ENCODE measurements at places on chromosomes 1 and 21. TPM values are rescaled to one million over a fixed set of nuclear protein-coding genes. Genes with fewer than 3 reads are reported as not detected.

The RGS4 gene
- total RNA-seq, result 25.9 TPM

The OR14K1 gene
- not detected for total RNA-seq

DNA sequence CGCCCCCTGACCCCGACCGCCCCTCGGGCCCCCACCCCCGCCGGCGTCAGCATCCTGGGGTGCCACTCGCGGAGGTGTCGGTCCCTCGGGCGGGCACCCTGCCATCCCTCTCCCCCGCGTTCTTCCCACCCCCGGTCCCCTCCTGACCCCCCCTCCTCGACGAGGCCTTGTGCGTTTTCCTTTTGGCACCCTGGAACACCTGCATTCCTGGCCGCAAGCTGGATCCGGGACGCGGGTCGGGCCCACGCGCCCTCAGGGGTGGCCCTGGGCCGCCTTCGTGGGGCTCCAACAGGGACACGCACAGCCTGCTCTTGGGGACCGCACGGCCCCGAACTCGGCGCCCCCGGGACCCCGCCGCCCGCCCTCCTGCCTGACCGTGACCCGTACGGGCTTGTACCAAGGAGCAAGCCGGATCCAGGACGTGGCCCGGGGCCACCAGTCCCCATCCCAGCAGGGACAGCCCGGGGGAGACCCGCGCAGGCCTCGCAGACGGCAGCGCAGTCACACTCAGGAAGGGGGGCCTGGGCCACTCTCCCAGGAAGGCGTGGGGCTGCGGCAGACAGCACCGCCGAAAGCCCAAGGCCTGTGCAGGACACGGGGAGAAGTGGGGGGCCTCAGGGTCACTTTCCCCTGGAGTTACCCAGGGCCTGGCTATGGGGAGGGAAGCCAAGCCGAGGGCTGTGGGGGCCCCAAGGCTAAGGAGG, 579 bp upstream of the SLC19A1 start:
- no peaks in the 10 kb centered on the region for H3K36me3 ChIP-seq
- peaks cover 11% of the 10 kb centered on the region for H3K4me1 ChIP-seq
- H3K4me3 ChIP-seq, result peak overlapping the region; percentile 96
- no peak overlapping the region for H3K27ac ChIP-seq
- no peak for DNase-seq

The PGBD5 gene
- total RNA-seq, result 0.32 TPM

DNA sequence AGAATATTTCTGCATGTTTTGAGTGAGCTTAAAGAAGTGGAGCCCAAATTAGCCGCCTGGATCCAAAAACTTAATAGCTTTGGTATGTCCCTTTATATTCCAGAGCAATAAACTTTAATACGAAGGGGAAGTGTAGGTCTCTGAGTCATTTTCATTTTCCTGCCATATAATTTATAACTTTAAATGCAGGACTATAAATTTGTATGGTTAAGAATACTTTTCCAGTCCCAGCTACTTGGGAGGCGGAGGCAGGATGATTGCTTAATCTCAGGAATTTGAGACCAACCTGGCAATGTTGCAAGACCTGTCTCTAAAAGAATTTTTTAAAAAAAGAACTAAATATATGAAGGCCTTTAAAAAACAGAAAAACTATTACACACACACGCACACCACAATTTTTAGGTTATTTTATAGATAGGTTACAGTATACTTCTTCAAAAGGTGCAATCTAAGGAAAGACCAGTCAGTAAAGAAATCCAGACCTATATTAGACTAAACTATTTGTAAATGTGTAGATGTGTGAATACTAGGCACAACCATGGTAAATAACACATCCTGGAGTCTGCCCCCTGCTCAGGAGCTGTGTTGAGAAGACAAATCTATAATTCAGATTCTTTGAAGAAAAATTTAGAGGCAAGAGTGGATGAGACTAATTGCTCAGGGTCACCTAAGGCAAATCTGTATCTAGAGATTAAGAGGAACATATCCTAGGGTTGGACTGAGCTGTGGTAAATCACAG, 80.3 kb downstream of the TTC3 start:
- H3K36me3 ChIP-seq, result peaks cover 43% of the 10 kb centered on the region
- H3K27ac ChIP-seq, result peak overlapping the region; percentile 22
- no peaks in the 10 kb centered on the region for H3K27me3 ChIP-seq
- no peaks in the 10 kb centered on the region for H3K4me1 ChIP-seq

- no peaks in the 10 kb centered on the region for H3K36me3 ChIP-seq
- DNase-seq, result no peak
- H3K4me3 ChIP-seq, result no peak overlapping the region
- no peaks in the 10 kb centered on the region for H3K4me1 ChIP-seq
- H3K27me3 ChIP-seq, result no peaks in the 10 kb centered on the region
These were observed 91.9 kb downstream of the PRRX1 start for GRCh38 chr1:170755795-170756194.

The LPGAT1 gene
- total RNA-seq, result 22.9 TPM

GRCh38 chr1:16266411-16267118, 29.6 kb upstream of the CPLANE2 start:
- peak overlapping the region; percentile 85 for H3K27ac ChIP-seq
- peak; percentile 66 for DNase-seq
- no peaks in the 10 kb centered on the region for H3K36me3 ChIP-seq
- peaks cover 49% of the 10 kb centered on the region for H3K4me1 ChIP-seq

GRCh38 chr1:176843352-176844297, 320.9 kb downstream of the ASTN1 start:
- no peaks in the 10 kb centered on the region for H3K36me3 ChIP-seq
- H3K4me1 ChIP-seq, result peaks cover 7% of the 10 kb centered on the region
- peak; percentile 61 for DNase-seq

- H3K27me3 ChIP-seq, result no peaks in the 10 kb centered on the region
- no peaks in the 10 kb centered on the region for H3K4me1 ChIP-seq
- no peak overlapping the region for H3K27ac ChIP-seq
These were observed 18.4 kb downstream of the STIL start for GRCh38 chr1:47295579-47295978.

DNA sequence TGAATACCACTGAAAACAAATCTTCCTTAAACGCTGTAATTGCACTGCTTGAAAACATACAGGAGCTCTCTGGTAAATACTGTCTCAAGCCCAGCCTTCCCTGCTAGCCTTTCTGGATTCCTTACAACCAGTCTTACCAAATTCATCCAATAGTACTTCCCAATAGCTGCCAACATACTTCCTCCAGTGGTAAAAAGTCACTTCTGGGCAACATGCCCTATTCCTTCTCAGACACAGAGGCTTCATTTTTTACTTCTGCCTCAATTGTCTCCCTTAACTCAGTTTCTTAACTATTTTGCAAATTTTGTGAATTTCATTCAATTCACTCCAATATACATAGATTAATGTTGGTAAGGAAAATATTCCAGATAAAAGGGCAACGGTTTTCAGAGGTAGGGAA, 166.3 kb downstream of the TBX15 start:
- H3K36me3 ChIP-seq, result no peaks in the 10 kb centered on the region
- H3K4me3 ChIP-seq, result no peak overlapping the region
- no peak for DNase-seq
- H3K4me1 ChIP-seq, result no peaks in the 10 kb centered on the region

DNA sequence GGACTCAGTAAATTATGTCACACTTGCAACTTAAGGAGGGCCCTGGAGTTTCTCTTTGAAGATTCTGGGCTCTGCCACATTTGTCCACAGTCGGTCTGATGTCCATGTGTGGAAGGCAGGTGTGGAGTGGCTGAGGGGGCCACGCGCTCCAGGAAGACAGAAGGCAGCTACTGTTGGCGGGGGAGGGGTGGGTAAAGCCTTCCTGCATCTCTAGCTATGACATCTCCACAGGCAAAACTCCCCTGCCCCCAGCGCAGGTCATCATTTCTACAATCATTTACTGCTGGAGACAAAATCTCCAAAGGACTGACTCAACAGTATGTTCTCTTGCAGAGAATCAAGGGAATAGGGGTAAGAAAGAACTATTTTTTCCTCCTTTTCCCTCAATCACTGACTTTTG, 11.4 kb upstream of the TSPEAR start:
- H3K36me3 ChIP-seq, result no peaks in the 10 kb centered on the region
- H3K27me3 ChIP-seq, result peaks cover 7% of the 10 kb centered on the region
- no peak for DNase-seq
- H3K4me1 ChIP-seq, result peaks cover 5% of the 10 kb centered on the region
- H3K27ac ChIP-seq, result no peak overlapping the region
- no peak overlapping the region for H3K4me3 ChIP-seq

- peaks cover 49% of the 10 kb centered on the region for H3K27me3 ChIP-seq
- no peaks in the 10 kb centered on the region for H3K4me1 ChIP-seq
- no peaks in the 10 kb centered on the region for H3K36me3 ChIP-seq
- no peak for DNase-seq
- no peak within 1 kb of the TSS for H3K4me3 ChIP-seq
- H3K27ac ChIP-seq, result no peak within 1 kb of the TSS
These were observed at the start of gene TNFRSF18 for GRCh38 chr1:1206376-1206965. TNFRSF18 (minus strand) TSS chr1:1206592; CDS start chr1:1206571, 21 bp downstream.

The PEX14 gene
- 29.2 TPM for total RNA-seq

The CLCA1 gene
- total RNA-seq, result not detected

DNA sequence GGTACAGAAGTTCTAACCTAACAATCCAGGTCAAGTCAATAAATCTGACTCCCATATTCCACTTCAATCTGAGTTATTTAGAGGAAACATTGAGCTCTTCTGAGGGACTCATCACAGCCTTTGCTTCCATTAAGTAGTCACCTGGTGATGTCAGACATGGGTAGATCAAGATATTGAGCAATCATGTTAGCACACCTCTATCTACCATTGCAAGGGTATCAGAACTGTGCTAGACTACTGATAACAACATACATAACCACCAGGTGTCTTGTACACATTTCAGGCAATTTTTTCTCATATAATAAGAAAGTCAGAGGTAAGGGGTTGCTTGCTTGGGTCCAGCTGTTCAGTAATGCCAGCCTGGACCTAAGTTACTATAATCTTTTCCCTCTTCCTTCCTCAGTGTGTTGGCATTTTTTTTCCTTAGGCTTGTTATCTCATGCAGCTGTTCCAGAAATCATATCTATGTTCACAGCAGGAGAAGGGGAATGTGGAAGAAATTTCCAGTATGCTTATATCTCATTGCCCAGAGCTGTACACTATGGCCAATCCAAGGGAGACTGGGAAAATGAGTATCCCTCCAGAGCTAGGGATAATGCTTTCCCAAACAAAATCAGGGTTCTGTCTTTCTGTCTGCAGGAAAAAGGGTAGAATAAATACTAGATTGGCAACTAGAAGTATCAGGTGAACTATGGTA, 52.3 kb downstream of the GRIK1 start:
- no peaks in the 10 kb centered on the region for H3K36me3 ChIP-seq
- H3K27ac ChIP-seq, result no peak overlapping the region
- H3K27me3 ChIP-seq, result no peaks in the 10 kb centered on the region
- no peak overlapping the region for H3K4me3 ChIP-seq

DNA sequence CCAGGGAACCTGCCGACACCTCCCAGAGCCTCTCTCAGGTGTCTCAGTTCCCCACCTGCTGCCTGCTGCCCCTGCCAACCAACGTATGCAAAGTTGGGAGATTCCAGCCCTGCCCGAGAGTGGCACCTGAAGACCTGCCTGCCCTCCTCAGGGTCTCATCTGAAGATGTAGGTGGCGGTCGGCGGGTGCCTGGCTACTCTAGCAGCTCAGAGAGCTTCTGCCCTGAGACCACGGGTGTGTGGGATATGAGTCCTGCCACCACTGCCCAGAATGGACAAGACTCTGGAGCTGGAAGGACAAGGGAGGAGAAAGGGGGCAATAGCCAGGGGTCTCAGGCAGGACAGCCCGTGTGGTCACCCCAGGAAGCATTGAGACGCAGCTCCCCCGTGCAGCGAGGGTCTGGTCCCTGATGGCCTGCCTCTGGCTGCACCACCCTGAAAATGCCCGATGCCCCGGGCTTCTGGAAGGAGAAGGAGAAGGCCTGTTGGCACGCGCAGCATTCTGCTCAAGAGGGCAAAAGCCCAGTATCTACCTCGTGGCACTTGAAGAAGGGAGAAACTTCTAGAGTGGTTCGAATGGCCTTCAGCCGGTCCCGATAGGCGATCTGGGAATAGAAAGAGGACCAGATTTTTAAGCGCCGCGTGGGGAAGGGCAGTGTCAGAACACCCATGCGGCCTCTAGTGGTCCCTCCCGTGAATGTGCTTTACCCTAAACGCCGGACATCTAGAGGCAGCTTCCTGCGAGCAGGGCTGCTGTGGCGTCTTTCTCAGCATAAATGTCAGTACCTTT, 88.8 kb downstream of the STUM start:
- H3K4me3 ChIP-seq, result no peak overlapping the region
- no peak overlapping the region for H3K27ac ChIP-seq
- H3K4me1 ChIP-seq, result no peaks in the 10 kb centered on the region
- no peaks in the 10 kb centered on the region for H3K27me3 ChIP-seq
- DNase-seq, result peak; percentile 63

The KANK4 gene
- 4.0 TPM for total RNA-seq

The LCE1C gene
- total RNA-seq, result not detected

The PDC gene
- not detected for total RNA-seq

The GSTM1 gene
- 5.5 TPM for total RNA-seq

The PSRC1 gene
- 41.8 TPM for total RNA-seq

- DNase-seq, result no peak
- H3K4me3 ChIP-seq, result no peak overlapping the region
- H3K27me3 ChIP-seq, result no peaks in the 10 kb centered on the region
- no peaks in the 10 kb centered on the region for H3K4me1 ChIP-seq
These were observed 77.6 kb upstream of the CACYBP start for GRCh38 chr1:174922121-174922520.

DNA sequence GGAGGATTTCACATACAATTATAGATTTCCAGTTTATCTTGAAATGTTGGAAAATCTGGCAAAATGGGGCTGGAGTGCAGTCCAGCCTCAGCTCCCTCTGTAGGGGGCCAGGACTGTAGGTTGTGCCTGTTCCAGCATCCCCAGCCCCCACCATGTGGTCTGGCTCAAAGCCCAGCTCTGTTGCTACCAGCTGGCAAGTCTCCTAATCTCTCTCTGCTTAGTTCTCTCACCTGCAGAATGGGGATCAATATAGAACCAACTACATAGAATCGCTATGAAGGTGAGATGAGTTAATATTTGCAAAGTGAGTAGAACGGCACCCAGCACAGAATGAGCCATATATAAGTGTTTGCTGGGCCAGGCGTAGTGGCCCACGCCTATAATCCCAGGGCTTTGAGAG, 50.0 kb upstream of the TARDBP start:
- H3K4me3 ChIP-seq, result no peak overlapping the region
- no peak overlapping the region for H3K27ac ChIP-seq
- H3K36me3 ChIP-seq, result no peaks in the 10 kb centered on the region
- peaks cover 2% of the 10 kb centered on the region for H3K4me1 ChIP-seq

- no peaks in the 10 kb centered on the region for H3K27me3 ChIP-seq
- no peak overlapping the region for H3K27ac ChIP-seq
- no peaks in the 10 kb centered on the region for H3K36me3 ChIP-seq
- H3K4me3 ChIP-seq, result no peak overlapping the region
- peaks cover 4% of the 10 kb centered on the region for H3K4me1 ChIP-seq
These were observed 4.1 kb downstream of the C1orf141 start for GRCh38 chr1:67130673-67131072.

The SEMA4A gene
- total RNA-seq, result 8.6 TPM

Measured in cardiac muscle cell (in vitro differentiated cells and primary cell).